ENCODE measurements at places on chromosomes 1 and 21. TPM values are rescaled to one million over a fixed set of nuclear protein-coding genes. Genes with fewer than 3 reads are reported as not detected.

MSH4 gene
- 0.38 TPM for total RNA-seq

HSF2BP gene
- 0.96 TPM for total RNA-seq

SMPDL3B gene
- total RNA-seq: 0.28 TPM

C1orf94 gene
- total RNA-seq: not detected

LCA5L gene
- 1.4 TPM for total RNA-seq

KMO gene
- total RNA-seq: 0.56 TPM

NR5A2 gene
- total RNA-seq: under 0.01 TPM

LHX8 gene
- total RNA-seq: not detected

NPPB gene
- 11.5 TPM for total RNA-seq

ARPC5 gene
- total RNA-seq: 220 TPM

TMEM125 gene
- under 0.01 TPM for total RNA-seq

SMCP gene
- not detected for total RNA-seq

ZBTB8A gene
- total RNA-seq: 4.6 TPM
